ENCODE measurements at places on chromosomes 1 and 21.
A peak's percentile ranks its signal among the peaks of the same experiment; 100 is the strongest.

DNA sequence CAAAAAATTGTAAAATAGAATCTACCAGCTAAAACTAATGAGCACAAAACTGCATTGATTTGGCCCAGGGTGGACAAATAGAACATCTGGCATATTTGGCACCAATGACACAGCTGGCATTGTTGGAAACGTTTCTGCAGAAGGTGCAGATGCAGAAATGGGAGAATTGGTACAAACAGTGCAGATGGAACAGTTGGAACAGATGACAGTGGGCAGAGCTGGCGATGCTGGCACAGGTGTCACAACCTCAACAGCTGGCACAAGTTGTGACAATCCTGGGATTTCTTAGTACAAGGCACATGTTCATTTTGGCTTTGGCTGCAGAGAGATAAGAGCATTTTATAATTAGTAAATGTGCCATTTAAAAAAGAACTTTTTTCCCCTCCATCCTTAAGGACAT lies 91.1 kb upstream of the ZBTB18 start:
- no peak for DNase-seq

- peak; percentile 93 for DNase-seq
These were observed 16.9 kb downstream of the SLC2A1 start for GRCh38 chr1:42941640-42942330.

- no peak for DNase-seq
These were observed 45.6 kb downstream of the CHAF1B start for GRCh38 chr21:36430841-36431240.

- no peak for DNase-seq
These were observed 550 bp downstream of the RXFP4 start for GRCh38 chr1:155941845-155942531.

- no peak for DNase-seq
These were observed 60.6 kb downstream of the UCHL5 start for GRCh38 chr1:192998536-192998935.

DNA sequence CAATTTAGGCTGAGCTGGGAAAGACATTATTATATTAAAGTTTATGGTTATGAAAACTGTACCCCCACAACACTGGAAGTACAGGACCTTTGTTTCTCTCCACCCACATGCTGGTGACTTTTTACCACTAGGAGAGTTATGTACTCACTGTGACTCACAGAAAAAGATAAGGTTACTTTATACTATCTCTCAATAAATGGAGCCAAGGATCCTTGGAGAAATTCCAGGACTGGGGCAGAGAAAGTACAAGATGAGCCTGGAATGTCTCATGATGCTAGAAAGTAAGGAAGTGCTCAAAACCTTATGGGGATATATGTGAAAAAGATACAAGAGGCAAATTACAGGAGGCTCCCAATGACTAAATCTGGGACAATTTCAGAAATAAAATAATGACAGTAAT lies 63.9 kb upstream of the C1orf105 start:
- DNase-seq, result no peak

GRCh38 chr1:7562729-7563605 lies 208.1 kb upstream of the VAMP3 start:
- DNase-seq, result no peak

DNA sequence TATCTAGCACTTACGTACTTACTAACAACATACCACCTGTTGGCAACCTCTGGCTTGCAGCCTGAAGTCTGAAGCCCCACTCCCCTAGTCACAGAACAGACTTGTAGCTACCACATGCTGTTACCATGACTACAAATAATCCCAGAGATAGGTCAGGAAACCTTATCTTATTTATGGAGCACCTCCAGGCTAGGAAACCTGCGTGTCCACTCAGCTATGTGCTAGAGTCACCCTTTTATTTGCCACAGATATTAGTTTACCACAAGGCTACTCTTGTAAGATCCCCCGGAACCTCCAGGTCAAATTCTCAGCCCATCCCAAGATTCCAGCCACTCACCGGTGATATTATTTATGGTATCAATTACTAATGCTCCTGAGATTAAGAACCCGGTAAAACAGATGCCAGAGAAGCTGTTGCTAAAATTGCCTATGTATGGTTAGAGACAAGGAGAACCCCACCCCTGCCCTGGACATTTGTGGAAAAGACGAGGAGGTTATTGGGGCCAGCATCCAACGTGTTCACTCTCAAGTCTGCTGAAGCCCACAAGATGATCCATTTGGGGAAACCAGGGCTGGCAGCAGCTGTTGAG lies 116.5 kb downstream of the TBX15 start:
- no peak for DNase-seq

GRCh38 chr21:44290327-44291077 lies 4.8 kb downstream of the AIRE start:
- no peak for DNase-seq

GRCh38 chr1:186772228-186772627 lies 56.5 kb upstream of the PLA2G4A start:
- DNase-seq, result no peak

DNA sequence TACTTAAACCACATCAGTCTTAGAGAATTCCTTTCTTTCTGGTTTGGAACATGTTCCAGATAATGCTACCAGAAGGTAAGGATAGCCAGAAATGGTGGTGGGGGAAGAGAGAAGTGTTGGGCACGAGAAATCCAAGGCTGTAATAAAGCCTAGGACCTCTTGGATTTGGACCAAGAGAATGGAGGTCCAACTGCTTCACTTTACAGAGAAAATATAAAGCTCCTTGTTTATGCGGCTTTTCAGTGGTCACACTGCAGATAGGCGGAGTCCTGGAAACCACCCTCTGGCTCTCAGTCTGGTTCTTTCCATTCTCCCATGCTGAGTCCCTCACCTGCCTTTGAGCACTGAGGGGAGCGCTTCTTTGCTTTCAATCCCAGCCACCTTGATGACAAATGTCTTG lies 87.8 kb downstream of the ADCY10 start:
- DNase-seq, result no peak

- DNase-seq, result peak; percentile 57
These were observed 44.3 kb upstream of the EPS8L3 start for GRCh38 chr1:109807822-109808680.

DNA sequence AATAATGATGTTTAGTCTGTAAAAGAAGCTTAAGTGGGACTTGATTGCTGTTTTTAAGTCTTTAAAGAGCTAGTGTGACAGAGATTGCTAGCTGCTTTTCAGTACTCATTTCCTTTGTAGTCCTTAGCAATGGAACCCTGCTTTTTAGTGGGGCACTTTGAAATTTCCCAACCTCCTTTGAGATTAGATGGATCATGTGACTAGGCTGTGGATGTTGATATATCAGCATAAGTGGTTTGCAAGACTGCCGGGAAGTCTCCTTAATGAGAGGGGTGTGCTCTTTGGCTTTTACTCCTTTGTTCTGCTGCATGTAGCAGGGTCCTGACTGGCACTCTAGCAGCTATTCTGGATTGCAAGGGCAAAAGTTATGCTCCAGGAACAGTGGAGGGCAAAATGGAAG lies 11.2 kb upstream of the RCOR3 start:
- DNase-seq, result no peak

DNA sequence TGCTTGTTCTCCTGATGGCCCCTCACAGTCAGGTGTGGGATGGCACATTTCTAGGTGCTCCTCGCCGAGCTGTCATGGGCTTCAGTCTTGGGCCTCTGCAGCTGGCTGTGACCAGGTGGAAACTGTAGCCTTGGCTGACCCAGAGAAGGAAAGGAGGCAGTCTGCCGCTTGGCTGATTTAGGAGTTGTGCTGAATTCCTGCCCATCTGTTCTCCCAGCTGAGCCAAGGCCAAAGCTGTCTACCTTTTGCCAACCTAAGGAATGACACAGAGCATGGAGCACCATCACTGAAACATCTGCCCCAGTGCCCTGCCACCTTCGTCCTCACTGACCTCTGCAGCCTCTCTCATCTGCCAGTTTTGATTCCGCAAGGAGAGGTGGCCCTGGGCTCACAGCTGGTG lies 27.9 kb downstream of the UTP25 start:
- DNase-seq, result no peak

DNA sequence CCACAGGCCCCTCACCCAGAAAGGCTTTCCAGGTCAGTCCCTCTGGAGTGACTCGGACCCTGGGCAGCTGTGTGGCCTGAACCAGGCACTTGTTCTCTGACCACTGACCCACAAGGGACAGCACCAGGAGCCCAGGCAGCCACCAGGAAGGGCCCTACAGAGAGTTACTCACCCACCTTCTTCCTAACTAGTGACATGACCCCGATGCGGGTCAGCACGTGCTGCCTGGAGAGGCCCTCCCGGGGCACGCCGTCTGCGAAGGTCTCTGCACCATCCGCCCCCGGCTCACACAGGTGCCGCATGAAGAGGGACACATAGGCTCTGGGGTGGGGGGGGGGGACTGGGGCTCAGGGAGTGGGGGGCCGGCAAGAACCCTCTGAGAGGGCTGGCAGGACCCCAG lies 55.8 kb downstream of the CHD5 start:
- no peak for DNase-seq

DNA sequence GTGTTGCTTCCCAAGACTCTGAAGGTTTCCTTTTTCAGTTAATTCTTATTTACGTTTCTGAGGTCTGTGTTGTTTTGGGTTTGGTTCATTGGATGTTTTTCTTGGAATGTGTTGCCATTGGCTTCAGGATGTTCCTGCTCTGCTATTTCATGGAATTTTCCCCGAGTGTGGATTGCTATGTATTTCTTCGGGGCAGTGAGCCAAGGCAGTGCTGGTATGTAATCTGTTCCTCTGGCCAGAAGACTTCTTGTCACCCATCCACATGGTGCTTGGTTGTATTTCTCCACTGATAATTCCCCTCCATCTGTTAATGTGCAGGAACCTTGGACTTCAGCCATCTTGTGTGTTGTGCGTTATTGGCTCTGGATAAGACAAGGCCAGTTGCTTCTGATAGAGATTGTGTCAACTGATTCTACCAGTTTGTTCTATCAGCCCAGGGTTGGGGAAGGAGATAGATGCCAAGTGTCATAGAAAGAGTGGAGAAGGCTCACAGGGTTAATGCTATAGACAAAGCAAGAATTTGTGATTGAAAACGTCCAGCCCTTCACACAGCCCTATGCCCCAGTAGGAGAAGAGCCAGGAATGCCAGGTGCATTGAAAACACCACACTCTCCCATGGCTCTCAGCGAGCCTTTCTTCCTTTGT lies 505.2 kb downstream of the PLPP3 start:
- DNase-seq, result peak; percentile 78

- DNase-seq, result no peak
These were observed 2.9 kb downstream of the PPM1J start for GRCh38 chr1:112712191-112712590.

GRCh38 chr1:232875536-232875935 lies 70.3 kb downstream of the MAP10 start:
- peak; percentile 52 for DNase-seq
